ENCODE measurements at places on chromosomes 4 and X.

DNA sequence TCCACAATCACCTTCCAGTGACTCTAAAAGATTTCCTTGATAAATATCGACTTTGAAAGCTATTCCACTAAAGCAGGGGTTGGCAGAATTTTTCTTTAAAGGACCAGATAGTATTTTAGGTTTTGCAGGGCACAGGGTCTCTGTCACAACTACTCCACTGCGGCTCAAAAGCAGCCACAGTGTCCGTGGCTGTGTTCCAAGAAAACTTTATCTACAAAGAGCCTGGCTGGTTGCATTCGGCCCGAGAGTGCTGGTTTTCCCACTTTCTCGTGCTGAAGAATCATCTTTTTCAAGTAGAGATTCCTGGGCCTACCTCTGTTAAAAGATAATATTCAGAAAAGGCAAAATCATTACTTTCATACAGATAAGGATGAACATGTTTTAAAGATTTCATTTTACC is 55.6 kb downstream of the TSPAN7 start:
- no peak for DNase-seq

DNA sequence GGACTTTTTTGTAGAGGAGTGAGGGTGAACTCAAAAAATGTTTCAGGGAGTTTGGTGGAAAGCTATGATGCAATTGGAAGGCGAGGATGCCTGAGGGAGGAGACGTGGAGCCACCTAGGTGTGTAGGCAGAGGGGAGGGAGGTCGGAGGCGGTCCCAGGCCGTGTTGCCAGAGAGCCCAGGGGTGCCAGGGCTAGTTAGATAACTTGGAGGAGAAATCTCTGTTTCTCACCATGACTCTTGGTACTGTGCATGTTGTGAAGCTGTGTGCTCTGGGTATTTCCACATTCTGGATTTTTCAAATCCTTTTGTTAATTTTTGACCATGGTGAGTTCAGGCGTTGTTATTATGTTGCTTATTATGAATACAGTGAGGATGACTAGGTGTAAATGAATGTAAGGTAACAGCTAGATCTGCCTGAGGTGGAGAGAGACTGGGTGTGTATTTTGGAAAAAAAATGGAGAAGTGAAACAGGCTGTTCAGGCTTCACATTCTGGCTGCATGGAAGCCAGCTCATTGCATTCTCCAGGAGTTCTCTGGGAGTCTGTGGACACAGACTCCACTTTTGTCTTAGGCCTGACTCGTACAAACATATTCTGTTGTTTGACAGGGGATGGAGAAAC is 4.5 kb downstream of the RAB9A start:
- DNase-seq, result no peak

GRCh38 chrX:47200385-47201150 is 6.9 kb downstream of the UBA1 start:
- DNase-seq, result peak; percentile 88

DNA sequence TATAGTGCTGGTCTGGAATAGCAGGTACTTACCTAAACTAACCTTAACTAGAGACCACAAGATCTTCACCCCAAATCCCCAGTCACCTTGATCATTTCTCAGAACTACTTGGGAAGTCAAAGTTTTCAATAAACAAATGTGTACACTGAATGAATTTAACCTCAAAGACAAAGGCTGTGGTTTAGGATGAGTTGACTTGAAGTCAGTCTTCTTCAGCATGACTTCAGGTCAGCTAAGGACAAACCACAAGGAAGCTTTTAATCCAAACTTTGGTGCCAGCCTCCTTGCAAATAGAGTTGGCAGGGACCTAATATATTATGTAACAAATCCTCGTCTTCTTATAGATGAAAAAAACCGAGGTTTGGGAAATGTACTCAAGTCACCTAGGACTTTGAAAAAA is 21.2 kb upstream of the VCX2 start:
- DNase-seq, result no peak

DNA sequence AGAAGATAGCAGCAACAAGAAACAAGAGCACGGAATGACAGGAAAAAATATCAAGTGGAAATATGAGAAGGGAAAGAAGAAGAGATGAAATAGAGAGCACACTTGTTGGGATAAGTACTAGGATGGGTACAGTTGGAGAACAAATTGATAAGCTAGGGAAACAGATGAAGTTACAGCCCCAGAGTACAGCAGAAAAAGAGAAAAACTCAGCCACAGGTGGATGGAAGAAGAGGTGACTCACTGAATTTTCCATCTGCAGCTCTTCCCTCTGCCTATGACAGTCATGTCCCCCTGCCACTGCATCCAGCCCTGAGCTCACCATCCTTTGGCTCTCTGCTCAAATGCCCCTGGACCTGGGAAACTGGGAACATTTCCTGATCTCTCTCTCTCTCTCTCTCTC is 209.0 kb downstream of the BCOR start:
- DNase-seq, result no peak

- no peak for DNase-seq
Observed at GRCh38 chr4:36313301-36313700, 31.9 kb downstream of the DTHD1 start.

DNA sequence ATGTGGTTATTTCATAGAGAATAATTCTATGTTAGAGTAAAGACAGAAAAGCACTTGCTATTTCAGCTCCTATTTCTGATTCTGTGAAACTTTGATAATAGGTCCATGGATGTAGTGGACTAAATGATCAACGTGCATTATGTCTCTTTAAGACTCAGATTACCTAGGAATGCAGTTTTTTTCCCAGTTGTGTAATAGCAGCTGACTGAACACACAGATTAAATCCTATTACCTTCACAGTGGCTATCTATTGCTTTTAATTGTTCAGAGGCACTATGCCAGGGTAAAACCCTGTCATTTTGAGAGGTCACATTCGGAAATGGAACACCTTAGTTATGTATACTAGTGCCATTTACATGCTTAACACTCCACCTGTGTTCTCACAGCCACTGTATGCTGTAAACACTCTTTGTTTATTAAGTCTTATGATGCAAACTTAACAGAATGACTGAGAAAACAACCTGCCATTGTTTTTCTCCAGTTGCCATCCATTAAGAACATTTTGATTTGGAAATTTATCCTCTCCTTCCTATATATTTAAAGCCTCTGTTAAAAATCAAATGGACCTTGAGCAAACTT is 70.5 kb downstream of the HPGD start:
- no peak for DNase-seq

DNA sequence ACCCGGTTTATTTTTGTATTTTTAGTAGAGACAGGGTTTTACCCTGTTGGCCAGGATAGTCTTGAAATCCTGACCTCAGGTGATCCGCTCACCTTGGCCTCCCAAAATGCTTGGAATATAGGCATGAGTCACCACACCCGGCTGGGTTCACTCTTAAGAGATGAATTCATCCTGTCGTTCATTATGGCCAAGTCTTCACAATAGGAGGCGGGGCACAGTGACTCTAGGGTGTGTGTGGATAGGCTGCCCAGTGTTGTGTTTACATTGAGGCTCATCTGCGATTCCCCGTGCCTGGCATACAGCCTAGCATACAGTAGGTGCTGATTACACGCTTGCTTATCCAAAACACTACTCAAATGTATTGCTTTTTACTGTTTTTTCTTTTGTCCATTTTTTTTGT is 41.3 kb upstream of the IGFBP7 start:
- DNase-seq, result no peak

DNA sequence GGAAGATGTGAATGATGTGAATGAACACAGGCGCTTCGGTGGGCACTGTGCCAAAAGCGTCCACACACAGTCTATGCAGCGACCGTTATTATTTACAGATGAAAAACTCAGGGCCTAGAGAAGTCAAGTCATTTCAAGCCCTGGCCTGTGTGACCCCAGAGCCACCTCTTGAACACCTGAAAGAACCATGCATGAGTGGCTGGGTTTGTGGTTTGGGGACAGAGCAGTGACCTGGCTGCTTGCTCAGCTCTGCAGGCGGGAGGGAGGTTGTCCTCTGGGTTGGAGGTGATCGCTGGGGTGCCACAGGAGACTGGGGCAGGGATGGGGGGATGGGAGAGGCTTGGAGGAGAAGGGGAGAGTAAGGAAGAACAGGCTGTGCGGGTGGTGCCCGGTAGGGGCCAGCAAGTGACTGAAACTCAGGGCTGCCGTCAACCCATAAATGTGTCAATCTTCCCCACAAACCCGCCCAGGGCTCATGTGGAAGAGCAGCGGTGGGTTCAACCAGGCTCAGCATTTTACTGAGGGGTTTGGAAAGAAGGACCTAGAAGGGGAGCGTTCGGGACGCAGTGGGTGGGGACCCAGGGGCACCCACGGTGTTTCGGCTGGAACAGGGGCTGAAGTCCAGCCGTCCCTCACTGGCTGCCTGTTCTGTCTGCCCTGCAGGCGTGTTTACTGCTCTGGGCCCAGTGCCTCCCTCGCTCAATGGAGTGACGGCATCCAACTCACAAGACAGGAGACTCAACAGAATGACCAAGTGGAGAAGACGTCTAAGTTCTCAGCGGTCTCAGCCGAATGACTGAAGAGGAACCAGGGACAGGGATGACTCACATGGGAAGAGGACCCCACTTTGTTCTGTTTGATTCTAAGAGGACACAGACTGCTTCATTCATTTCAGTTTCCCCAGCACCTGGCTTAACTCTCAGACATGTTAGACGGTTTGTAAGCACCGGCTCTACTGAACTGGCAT is 167.8 kb downstream of the AFAP1 start:
- peak; percentile 82 for DNase-seq

DNA sequence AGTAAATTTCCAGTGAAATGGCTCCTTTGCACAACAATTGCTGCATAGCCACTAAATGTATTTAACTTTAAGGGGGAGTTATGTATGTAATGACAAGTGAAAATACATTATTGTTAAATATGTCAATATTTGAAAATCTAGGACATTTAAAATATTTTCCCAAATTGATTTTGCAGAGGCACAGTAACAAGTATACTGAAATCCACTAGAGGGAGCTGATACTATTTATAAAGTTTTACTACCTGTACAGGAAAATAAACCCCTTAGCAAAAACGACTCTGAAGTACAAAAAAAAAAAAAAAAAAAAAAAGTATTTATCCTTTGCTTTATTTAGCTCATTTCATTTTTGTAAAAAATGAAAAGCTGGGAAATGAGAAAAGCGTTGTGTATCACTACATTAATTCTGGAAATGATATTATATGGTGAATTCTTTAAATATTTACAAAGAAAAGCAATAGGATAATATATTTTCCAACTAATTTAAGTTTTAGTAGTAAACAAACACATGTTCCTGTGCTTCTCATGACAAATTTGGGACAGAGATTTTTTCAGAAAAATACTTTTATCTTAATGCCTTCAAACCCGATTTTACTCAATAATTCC is 727.7 kb downstream of the DMD start:
- DNase-seq, result no peak

- DNase-seq, result peak; percentile 93
Observed at GRCh38 chr4:1072830-1073446, 40.4 kb downstream of the RNF212 start.

DNA sequence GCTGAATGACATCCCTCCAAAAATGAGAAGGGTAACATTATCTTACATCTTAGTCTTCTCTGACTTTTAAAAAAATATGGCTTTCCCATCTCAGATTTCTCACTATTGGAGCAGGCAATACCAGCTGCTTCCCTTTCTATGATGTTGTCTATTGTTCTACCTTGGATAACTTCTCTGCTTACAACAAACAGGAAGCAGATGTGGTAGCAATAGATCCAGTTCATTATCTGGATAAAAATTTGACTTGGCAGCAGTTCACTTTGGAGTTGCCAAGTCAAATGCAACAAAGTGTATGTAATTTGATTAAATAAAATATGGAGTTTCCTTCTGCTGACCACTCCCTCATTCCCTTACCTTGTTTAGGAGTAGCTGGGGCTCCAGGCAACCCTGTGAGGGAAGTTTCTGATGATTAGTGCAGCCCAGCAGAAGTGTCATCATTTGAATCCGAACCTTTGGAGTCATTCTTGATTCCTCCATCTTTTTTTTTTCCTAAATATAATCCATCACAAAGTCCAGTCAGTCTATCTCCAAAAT is 72.0 kb upstream of the GPRIN3 start:
- no peak for DNase-seq

- DNase-seq, result no peak
Observed at GRCh38 chr4:75822416-75822815, 79.8 kb downstream of the PPEF2 start.

DNA sequence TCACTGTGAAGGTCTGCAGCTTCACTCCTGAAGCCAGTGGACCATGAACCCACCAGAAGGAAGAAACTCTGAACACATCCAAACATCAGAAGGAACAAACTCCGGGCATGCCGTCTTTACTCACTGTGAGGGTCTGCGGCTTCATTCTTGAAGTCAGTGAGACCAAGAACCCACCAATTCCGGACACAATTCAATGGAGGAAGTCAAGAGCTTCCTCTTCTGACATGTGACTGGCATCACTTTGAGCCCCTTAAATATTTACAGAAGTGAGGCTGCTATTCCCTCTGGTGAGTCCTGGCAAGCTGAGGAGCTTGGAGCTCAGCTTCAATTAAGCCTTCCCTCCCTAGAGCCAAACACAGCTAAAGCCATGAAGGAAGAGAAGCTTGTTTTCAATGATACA is 103.5 kb upstream of the SRD5A3 start:
- no peak for DNase-seq

DNA sequence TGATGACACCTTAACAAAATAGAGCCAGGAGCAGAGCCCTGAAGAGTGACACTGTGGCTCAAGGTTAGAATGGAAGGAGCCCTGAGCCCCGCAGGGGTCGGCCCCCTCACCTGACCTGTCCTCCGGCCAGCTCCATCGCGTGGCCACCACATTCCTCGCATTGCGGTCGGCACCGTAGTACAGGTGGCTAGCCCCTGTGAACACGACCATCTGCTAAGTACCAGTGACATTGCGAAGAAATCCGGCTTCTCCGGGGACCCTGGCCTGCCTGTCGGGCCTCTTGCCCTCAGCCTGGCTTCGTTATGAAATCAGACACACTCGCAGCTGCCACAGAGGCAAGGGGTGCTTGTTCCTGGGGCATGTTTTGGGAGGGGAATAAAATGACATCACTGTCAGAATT is 179.0 kb downstream of the AFAP1 start:
- no peak for DNase-seq

DNA sequence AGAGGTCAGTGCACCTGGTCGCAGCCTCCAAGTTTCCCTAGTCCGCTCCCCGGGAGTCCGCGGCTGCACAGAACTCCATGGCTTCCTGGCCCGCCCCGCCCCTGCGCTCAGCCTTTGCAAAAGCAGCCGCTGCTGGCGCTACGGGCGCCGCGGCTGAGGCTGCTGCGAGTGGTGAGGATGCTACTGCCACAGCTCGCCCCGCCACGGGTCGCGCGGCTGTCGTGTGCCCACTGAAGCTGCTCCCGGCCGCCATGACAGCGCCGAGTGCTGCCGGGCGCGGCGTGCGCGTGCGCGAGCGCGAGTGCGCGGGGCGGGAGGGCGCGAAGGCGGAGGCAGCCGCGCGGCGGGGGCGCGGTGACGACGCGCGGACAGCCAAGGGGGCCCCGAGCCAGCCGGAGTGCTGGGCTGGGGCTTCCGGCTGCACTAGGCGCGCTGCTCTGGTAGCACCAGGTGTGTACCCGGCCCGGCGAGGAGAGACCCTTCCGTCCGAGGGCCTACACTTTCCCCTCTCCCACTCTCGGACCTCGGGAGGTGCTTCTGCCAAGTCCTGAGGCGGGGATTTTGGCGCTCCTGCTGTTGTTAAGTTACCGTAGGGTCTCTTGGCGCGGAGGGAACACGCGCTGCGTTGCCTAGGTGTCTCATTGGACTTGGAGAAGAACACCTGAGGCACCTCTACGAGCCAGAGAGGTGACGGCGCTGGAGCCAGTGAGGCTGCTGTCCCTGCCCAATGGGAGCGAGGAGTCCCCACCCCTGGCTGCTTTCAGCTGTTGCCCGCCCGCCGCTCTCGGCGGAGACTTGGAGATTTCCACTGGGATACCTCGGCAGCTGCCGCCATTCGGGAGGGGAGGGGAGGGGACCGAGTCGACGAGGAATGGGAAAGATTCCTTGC is 619 bp upstream of the LRBA start:
- peak; percentile 93 for DNase-seq
